ELF-1 (cell line): ENCODE measurements at places on chromosomes 1 and 21.

DNA sequence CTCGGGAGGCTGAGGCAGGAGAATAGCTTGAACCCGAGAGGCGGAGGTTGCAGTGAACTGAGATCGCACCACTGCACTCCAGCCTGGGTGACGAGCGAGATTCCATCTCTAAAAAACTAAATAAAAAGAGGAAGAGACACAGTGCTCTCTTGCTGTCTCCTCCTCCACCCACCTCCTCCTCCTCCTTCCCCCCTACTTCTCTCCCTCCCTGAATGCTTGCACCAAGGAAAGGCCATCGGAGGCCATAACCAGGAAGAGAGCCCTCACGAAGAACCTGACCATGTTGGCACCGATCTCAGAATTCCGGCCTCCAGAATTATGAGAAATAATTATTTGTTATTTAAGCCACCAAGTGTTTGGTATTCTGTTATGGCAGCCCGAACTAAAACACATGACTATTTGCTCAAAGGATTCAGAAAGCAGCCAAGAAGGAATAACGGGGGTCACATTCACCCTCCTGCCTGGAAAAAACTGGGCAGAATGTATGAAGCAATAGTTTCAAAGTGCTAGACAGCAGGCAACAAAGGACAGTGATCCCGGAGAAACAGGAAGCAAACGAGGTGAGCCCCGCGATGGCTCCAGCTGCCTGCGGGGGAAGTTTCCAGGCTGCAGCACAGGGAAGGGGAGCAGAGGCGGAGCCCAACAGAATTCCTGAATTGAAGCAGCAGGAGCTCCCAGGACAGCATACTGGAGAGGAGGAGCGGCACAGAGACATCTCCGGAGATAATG lies 35.8 kb downstream of the LDLRAD1 start:
- peak; percentile 86 for DNase-seq

- no peak for DNase-seq
Observed at GRCh38 chr1:162265983-162266382, 110.7 kb downstream of the SPATA46 start.

DNA sequence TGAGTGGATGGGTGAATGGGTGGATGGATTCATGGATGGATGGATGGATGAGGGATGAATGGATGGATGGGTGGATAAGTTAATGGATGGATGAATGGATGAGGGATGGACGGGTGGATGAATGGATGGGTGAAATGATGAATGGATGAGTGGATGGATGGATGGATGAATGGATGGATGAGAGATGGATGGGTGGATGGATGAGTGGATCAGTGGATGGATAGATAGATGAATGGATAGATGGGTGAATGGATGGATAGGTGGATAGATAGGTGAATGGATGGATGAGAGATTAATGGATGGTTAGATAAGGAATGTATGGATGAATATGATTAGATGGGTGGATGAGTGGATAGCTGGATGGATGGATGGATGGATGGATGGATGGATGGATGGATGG lies 313.5 kb downstream of the NPHP4 start:
- no peak for DNase-seq

DNA sequence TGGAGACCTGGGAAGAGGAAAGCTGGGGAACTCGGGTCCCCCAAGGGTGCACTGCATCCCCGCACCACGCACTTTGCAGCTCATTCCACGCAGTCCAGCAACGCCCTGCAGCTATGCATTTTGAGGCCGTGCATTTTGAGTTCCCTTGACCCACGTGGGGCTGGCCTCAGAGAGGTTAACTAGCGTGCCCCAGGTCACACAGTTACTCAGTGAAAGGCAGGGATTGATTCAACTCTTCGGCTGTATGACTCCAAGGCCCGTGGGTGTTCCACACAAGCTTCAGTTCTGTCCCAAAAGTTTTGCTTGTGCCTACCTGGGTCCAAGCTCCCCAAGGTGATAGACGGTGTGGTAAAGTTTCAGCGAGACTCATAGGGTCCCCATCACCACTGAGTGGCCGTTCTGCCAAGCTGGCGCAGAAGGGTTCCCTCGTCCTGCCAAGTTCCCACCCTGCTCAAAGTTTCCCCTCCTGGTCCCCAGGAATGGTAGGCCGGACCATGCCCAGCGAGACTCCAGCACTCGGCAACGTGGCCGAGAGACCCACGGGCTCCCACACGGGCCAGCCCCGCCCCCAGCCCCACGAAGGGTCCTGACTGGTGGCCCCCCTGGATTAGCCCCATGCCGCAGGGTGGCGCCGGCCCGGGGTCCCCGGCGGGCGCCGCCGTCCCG lies 611 bp downstream of the HSPG2 start:
- DNase-seq, result no peak

- no peak for DNase-seq
Observed at GRCh38 chr21:42212266-42212665, 6.7 kb upstream of the ABCG1 start.

DNA sequence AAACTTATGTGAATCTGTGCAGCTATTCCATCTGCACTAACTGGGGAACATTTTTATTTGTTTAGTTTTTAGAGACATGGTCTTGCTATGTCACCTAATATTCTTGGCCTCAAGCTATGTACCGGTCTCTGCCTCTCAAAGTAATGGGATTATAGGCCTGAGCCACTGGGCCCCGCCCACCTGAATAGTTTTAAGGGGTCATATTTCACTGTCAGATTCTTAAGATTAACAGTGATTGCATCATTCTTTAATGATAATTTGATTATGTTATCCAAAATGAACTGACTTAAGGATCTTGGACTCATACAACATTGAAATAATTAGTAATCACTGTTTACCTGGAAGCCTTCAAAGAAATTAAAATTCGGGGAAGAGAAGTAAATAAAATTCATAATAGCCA lies 12.6 kb upstream of the KLF18 start:
- peak; percentile 12 for DNase-seq

GRCh38 chr1:93827128-93827527 lies 51.9 kb downstream of the DNTTIP2 start:
- DNase-seq, result no peak

DNA sequence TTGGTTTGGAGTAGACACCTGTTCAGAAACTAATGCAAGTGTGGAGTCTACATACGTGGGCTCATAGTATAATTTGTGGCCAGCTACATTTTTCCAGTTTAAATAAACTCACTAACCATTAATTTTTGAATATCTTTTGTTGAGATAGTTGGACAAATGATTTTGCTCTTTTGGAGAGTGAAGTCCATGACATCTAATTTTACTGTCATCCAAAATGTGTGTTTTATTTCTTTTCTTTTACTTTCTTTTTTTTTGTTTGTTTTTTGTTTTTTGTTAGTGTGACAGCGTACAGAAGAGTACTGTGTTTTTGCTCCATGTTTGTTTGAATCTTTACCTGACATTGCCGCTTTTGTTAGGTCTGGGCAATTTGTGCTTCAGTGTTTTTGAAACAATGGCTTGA lies 5.0 kb downstream of the RBM15 start:
- DNase-seq, result no peak

DNA sequence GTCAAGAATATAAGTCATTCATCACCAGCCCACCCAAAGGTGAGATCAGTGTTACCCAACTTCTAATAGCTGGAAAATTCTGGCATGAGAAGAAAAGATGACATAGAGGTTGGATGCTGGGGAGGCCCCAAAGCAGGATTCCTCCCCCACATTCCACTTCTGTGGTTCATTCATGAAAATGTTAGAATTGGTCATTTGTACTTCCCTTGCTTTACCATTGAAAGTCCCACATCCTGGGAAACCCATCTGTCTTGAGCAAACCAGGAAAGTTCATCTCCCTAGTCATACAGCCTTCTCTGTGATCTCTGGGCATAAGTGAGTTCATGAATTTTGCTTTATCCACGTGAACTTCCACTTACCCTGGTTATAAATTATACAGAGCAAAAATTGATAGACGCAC lies 66.8 kb downstream of the SERINC2 start:
- DNase-seq, result no peak

DNA sequence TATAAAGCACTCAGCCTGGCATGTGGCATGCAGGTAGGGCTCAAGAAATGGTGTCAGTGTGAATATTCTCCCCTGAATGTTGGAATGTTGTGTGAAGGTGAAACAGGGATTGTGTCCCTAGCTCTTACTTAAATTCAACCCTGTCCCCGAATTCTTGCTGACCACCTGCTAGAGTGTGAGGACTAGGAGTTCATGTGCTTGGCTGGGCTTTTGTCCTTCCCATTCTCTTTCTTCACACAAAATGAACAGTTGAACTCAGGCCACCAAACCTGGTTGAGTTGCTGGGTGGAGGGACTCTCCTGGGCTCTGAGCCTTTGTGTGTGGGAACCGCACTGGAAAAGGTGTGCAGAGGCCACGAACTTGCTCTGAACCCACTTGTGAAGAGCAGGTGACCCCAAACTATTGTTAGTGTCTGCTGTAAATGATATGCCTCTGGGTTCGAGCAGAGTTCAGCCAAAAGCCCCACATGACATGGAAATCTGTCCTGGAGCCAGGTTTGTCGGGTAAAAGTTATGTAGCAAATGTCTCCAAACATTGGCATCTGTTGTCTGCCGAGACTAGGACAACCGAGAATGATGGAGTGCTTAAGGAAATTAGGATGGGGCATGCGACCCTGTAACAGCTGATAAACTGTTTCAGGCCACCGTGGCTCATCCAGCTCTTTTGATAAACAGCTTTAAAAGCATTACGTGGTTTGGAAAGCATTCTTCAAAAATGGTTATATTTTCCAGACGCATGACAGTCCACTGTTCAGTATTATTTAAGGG lies 144.2 kb downstream of the DHRS3 start:
- DNase-seq, result no peak

GRCh38 chr1:54272772-54273091 lies 72.8 kb downstream of the MRPL37 start:
- no peak for DNase-seq

DNA sequence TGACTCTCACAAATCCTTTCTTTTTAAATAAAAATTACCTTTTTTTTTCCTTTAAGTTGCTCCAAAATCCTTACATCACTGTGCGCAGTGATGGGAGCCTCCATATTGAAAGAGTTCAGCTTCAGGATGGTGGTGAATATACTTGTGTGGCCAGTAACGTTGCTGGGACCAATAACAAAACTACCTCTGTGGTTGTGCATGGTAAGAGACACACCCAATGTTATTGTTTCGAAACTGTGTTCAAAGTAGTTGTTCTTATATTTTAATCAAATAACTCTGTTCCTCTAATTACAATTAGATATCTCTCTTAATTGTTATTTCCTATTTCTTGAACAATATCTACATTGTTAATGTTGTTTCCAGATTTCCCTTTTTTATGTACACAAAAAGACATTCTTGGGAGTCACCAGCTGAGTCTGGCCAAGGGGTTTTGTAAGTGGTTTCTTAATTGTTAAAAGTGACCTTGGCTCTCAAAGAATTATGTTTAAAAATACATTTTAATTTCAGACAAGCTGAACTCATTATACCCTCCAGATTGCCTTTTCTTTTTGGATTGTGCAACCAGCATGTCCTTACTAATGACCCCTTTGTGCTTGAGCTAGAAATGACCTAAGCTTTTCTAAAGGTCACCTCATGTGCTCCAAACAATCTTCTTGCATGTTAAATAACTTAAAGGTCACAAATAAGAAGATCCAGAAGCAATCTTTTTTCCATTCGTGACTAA lies 250.1 kb downstream of the HMCN1 start:
- DNase-seq, result no peak

GRCh38 chr1:225341642-225342041 lies 86.2 kb downstream of the LBR start:
- no peak for DNase-seq

DNA sequence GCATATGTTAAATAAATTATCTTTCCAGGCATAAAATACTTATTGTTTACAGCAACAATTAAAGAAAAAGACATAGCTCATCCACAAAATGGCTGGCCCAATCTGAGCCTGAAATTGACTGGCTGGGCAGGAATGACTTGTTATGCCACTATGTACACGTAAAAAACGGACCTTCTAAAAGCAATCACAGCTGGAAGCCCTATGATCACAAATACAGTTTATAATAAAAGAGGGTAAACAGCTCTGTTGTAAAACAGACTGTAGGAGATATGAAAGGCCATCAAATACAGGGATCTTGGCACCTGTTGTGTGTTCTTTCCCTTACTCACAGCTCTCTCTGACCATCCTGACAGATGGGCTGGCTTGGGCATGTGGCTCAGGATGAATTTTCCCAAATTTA lies 70.5 kb upstream of the DMRTA2 start:
- DNase-seq, result no peak

- DNase-seq, result no peak
Observed at GRCh38 chr1:64195081-64195395, 8.4 kb upstream of the UBE2U start.

DNA sequence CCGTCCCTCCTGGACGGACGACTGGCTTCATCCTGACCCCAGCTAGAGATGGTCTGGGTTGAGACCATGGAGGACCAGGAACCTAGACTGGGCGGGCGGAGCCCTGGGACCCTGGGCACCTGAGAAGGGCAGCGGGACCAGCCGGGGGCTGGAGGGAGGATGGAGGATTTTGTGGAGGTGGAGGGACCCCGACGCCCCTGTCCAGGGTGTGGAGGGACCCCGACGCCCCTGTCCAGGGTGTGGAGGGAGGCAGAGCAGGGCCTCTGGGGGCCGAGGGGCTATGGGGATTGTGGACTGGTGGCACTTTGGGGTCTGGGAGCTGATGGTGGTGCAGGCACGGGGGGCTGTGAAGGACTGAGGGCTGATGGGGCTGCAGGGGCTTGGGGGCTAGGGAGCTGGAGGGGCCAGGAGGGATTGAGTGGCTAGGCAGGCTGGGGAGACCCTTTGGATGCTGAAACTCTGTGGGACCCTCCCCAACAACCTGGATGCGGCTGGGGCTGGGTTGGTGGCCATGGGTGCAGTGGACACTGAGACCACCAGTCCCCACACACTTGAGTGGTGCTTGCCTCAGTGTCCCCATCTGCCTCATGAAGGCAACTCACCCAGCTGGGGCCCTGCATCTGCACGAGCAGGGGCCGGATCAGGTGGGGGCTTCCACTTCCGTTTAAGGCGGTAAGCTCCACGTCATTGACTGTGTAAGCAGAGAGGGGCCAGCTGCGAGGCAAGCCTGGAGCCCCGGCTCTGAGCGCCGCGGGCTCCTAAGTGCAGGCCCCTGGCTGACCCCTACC lies 7.4 kb downstream of the GJC2 start:
- no peak for DNase-seq

DNA sequence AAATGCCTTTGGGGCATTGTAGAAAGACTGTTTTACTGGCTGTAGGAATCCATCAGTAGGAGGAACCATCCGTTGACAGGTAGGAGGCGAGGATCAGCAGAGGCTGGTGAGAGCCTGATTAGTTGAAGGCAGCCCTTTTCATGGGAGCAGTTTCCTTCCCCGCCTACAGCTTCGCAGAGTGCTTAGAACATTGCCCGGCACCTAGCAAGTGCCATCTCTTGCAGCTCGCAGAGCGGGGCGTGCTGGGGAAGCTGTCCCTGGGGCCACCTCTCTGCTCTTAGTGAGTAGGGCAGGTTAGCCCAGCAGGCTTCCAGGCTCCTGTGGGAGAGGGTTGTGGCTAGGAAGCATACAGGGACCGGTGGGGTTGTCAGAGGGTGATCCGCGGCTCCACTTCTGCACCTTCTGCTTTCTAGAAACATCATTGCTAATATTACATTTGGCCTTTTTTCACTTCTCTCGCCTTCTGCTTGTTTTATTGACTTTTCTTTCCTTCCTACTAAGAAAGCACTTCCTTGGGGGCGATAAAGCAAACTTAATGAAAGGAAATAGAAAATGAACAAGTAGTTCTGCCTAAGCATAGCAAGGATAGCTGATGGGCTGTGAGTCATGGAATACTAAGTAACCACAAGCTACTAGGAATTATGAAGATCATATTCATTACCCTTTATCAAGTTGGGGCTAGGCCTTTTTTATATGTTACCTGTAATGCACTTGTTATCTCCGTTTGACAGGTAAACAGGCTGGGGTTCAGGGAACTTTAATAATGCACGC lies 176.7 kb downstream of the GALNT2 start:
- peak; percentile 63 for DNase-seq

GRCh38 chr21:34988139-34988538 lies 61.0 kb downstream of the RUNX1 start:
- no peak for DNase-seq
